ENCODE measurements at places on chromosomes 2 and 18. TPM values are rescaled to one million over a fixed set of nuclear protein-coding genes. Genes with fewer than 3 reads are reported as not detected.

The CLEC4F gene
- not detected for total RNA-seq

- no peak for DNase-seq
These were observed 484.3 kb upstream of the LRATD1 start for GRCh38 chr2:14148216-14148615.

DNA sequence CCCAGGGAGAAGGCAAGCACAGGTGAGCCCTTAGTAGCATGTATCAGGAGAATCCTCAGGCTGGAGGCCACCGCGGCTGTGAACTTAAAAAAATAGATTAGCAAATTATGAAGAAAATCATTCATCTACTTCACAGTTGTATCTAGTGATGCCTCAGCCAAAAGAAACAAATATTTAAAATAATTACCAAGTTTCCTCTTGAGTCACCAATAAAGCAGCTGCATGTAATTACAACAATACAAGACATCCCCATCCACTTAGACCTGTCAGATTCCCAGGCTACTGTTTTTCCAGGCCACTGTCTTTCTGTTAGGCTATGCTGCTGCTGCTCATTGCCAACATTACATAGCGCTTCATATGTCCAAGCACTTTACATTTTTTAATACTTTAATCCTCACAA is 54.6 kb upstream of the PHLPP1 start:
- no peak for DNase-seq

DNA sequence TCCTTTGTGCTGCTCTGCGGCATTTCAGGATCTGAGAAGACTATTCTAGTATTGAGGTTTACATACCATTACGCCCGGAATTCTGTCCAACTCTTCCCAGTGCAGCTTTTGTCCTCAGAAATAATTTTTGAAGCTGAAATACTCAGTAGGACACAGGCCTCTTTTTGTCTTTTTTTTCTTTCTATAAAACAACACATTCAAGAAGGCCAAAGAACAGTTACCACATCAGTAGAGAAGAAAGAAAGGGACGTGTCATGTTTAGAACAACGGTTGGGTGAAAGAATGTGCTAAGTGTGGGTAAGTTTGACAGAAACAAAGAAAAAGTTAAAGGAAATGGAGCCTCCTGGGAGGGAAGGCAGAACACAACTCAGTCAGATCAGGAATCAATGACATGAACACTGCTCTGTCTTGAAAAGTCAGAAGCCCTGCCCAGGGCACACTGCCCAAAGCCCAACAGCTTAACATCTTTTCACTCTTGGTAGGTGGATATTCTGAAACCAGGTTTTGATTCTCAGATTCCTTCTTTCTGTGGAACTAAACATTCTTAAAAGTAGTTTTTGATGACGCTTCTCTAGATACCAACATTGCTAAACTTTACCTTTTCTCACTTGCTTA is 198.6 kb upstream of the CWC22 start:
- no peak for DNase-seq

DNA sequence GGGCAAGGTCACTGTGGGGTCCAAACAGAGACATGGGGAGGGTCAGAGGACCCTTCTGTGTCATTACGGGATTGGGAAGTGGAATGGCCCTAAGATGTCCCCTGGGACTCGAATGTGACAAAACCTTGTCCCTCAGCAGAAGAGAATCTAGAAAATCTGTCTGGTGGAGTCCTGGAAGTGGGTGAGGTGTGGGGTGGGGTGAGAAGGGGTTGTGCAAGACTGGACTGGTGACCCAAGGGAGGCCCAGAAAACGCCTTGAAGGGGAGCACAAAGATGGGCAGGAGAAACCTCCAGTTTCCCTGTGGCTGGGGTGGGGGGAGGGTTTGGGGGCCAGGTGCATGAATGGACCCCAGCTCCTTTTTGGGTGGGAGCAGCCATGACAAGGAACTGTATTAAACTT is 79.6 kb downstream of the TCF7L1 start:
- DNase-seq = no peak

- no peak for DNase-seq
These were observed 62.1 kb downstream of the EMILIN2 start for GRCh38 chr18:2908946-2909335.

GRCh38 chr2:111705239-111705638 is 178.8 kb downstream of the ANAPC1 start:
- no peak for DNase-seq

- no peak for DNase-seq
These were observed 2070.4 kb upstream of the CELF4 start for GRCh38 chr18:39635966-39636365.

All from left colon (tissue), 2 donors.